ENCODE measurements at places on chromosomes 16 and 17.

- DNase-seq = no peak
These were observed 334.1 kb upstream of the XYLT1 start for GRCh38 chr16:17804857-17805256.

DNA sequence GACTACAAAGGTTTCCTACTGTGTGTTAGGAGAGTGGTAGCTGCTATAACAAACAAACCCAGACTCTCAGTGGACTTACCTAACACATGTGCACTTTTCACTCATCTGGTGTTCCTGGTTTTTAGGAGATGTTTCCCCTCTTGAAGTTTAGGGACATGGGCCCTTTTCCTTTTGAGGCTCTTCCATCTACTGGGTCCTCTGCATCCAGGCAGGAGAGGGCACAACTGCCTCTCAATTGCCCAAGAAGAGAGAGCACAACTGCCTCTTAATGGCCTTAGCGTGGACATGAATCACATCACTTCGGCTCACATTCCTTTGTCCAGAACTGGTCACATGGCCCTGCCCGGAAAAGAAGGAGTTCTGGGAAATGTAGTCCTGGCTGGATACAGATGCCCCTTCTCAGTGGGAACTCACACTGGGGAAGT is 9.8 kb upstream of the TNRC6C start:
- DNase-seq = no peak

GRCh38 chr16:53457670-53458069 is 23.4 kb downstream of the RBL2 start:
- DNase-seq = peak; percentile 69

DNA sequence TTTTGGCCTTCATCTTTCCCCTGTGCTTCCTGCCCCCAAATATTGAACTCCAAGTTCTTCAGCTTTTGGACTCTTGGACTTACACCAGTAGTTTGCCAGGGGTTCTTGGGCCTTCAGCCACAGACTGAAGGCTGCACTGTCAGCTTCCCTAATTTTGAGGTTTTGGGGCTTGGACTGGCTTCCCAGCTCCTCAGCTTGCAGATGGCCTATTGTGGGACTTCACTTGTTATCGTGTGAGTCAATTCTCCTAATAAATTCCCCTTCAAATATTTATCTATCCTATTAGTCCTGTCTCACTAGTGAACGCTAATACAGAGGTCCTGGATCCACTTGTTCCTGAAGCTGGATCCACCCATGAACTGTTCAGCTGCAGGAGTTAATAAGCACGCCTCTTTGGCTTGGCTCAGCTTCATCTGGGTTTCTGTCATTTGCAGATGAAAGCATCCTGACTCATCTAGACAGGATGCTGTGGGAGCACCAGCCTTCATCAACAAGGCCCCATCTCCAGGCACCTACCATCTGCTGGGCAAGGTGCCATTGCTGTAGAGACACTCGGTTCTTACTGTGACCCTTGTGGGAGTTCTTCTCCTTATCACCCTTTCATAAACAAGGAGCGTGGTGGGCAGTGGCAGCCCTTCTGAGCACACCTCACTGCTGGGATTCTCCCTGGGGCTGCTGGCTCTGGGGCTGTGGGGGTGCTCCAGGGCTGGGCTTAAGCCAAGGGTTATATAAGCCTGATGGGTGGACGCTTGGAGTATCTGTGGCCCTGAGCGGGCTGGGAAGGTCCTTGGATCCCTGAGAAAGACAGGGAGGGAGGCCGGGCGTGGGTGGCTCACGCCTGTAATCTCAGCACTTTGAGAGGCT is 23.1 kb downstream of the LAT start:
- DNase-seq = peak; percentile 60

DNA sequence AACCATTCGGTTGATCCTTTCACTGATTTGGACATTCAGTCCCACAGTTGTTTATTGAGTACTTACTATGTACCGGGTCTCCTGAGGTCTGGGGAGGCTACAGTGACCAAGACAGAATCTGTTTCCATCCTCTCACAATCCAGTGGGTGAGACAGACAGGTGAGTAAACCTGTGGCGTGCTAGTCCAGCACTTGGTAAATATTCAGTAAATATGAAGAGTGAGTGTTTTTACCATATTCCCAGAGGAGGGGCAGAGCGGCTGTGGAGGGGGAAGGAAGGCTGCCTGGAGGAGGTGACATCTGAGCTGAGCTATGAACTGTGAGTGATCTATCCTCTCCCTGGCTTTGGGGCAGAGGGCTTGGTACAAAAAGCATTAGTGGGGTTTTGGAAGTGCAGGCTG is 31.4 kb downstream of the CCR7 start:
- no peak for DNase-seq

DNA sequence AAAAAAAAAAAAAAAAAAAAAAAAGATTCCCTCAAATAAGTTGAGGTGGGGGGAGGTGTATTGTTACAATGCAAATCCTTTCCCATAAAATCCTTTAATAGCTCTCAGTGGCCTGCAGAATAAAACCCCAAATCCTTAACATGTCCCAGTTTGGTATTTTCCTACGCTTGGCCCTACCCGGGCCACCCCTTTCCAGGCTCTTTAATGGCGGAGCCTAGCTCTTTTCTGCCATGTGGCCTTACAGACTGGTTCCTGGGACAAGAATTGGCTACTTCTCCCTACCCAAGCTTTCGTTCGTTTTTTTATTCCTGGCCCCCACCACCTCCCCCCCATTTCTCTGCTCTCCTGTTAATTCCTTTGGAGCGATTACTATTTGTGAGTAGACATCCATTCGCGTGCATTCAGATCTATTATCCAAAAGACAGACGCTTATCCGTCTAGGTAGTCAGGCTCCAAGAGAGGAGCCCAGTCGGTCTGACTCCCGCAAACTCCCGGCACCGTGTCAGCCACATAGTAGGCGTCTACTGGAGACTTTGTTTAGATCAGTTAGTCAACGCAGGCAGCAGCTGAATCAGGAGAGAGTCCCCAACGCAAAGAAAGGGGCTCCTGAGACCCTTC is 813 bp upstream of the THAP11 start:
- no peak for DNase-seq
